ENCODE measurements at places on chromosomes 1 and 21. TPM values are rescaled to one million over a fixed set of nuclear protein-coding genes. Genes with fewer than 3 reads are reported as not detected.
A peak's percentile ranks its signal among the peaks of the same experiment; 100 is the strongest.

- no peak for DNase-seq
These were observed 44.4 kb downstream of the FAF1 start for GRCh38 chr1:50915621-50916020.

DNA sequence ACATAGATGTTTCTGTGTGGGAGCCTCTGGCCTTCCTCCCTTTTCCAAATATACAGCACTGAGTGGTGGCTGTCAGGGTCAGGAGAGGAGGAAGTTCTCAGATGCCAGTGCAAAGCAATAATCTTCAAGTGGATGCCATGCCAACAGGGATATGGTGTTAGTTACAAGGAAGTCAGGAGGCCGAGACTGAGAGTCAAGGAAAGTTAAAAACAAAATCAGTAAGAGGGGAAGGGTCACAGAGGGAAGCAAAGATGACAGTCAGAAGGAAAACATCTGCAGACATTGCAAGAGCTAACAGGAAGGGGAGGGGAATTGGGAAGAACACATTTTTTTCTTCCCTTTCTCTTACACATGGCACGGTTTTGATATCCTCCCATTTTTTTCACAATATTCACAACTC is 691.4 kb downstream of the ADGRL2 start:
- DNase-seq: no peak

GRCh38 chr1:39195166-39196111 is 9.1 kb upstream of the MACF1 start:
- DNase-seq: peak; percentile 25

DNA sequence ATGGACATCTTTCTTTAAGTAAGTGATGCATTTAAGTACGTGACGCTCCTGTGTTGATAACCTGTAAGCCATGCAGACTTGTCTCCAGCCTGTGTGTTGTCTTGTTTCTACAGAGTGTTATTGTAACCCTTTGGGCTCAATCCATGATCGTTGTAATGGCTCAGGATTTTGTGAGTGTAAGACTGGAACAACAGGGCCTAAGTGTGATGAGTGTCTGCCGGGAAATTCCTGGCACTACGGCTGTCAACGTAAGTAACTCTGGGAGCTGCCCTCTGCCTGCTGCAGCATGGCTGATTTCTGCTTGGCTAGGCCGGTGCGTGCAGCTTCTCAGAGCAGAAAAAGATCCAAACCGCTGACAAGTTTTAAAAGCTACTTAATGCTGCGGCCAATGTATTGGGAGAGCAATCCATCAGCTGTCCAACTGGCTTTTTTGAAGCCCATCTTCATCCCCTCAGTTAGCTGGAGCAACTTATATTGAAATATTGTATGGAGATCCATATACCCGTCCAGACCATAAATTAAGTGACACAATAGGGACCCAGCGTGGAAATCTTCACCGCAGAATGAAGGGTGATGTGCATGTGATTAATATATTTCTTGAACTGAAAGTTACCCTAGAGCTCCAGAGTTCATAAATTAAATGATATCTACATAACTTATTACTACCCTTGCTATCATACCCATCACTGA is 295.9 kb downstream of the NTNG1 start:
- DNase-seq: no peak

DNA sequence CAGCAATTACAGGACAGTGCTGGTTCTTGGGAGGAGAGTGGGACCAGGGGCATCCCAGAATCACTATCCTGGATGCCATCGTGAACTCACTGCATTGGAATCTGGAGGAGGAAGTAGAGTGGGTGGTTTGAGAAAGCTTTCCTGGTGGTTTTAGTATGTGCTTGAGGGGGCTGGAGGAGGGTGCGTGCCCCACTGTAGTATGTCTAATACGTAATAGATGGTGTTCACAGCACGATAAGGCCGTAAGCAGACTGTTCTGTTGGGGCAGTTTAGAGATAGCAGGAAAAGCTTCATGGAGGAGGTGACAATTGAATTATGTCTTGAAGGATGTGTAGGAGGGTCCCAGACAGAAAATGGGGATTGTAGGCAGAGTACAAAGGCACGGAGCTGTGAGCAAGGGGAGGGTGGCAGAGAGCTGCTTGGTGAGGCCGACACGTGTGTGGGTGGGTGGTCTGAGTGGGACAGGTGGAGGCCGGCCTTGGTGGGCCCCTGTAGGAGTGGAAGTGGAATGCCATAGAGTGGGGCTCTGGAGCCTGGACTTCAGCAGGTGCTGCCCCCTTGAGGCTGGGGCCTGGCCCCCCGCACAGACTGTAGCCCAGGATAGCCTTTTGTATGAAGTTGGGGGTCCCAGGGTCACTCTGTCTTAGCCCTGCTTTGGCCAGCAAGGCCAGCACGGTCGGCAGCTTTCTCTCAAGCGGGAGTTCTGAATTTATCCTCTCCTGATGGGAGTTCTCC is 37.0 kb downstream of the IL6R start:
- DNase-seq: peak; percentile 88

- DNase-seq: peak; percentile 91
These were observed 52.2 kb downstream of the SMYD2 start for GRCh38 chr1:214332946-214333798.

- no peak for DNase-seq
These were observed 176.7 kb downstream of the LRRC7 start for GRCh38 chr1:69744381-69744780.

DNA sequence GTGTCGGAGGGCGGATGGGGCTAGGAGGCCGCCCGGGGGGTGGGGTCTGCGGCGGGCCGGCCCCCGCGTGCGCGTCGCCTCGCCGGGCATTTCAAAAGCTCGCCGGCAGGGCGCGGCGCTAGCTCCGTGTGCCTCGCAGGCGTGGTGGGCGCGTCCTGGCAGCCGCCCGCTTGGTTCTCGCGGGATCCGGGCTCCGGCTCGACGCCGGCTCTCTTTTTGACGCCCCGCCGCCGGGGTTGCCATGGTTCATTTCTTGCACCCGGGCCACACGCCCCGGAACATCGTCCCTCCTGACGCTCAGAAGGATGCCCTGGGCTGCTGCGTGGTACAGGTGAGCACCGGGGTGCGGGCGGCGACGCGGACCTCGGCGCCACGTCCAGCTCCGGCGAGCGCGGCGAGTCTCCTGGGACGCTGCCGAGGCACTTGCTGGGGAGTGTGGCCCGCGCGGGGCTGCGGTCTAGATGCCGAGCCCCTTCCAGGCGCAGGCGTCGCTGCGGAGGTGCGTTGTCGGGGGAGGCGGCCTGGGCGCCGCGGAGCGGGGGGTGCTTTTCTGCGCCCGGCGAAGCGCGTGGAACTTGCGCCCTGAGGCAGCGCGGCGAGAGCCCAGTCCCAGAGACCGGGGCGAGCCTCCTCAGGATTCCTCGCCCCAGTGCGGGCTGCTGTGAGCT is at the start of gene ZYG11A:
TSS of gene ZYG11A (plus strand) at position 118 of the 668 bp plus-strand sequence. CDS start at position 242, 124 bp downstream.
- DNase-seq: peak; percentile 96

DNA sequence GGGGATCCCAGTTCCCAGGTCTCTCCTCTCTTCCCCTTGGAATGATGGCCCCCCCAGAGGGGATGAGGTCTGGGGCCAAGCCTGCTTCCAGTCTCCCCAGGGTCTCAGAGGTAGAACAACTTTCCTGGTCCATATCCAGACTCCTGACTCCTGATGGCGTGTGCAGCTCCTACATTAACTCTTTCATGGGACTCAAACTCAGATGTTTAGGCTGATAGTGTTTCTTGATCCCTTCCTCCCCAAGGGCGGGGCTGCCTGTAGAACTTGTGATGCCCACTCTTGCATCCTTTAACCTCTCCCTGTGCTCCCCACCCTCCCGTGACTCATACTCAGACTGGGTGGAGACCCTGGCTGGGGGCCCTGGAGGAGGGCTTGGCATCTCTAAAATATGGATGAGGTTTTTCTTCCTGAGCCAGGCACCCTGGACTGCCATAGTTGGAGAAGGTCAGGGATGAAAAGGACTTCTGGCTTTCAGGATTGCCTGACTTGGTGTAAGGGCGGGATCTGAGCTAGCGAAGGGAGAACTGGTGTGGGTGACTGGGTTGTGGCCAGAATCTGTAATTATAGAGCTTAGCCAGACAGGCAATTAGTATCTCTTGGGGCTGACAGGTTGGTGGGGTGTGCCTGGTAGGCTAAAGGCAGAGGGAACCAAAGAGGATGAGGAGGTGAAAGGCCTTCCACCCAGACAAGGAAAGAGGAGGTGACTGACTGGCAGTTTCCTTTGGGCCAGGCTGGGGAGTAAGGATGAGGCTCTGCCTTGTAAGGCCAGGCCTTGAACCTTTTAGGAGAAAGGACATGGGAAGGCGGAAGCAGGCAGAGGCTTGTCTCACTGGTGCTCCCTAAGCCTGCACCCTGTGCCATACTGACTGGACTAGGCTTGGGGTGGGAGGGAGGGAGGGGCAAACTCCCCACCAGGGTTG is 1.5 kb downstream of the ATP8B2 start:
- peak; percentile 98 for DNase-seq

- DNase-seq: peak; percentile 73
These were observed 10.6 kb downstream of the PLA2G2F start for GRCh38 chr1:20149601-20150325.

- DNase-seq: peak; percentile 73
These were observed 66.6 kb downstream of the SYT2 start for GRCh38 chr1:202643397-202644218.

DNA sequence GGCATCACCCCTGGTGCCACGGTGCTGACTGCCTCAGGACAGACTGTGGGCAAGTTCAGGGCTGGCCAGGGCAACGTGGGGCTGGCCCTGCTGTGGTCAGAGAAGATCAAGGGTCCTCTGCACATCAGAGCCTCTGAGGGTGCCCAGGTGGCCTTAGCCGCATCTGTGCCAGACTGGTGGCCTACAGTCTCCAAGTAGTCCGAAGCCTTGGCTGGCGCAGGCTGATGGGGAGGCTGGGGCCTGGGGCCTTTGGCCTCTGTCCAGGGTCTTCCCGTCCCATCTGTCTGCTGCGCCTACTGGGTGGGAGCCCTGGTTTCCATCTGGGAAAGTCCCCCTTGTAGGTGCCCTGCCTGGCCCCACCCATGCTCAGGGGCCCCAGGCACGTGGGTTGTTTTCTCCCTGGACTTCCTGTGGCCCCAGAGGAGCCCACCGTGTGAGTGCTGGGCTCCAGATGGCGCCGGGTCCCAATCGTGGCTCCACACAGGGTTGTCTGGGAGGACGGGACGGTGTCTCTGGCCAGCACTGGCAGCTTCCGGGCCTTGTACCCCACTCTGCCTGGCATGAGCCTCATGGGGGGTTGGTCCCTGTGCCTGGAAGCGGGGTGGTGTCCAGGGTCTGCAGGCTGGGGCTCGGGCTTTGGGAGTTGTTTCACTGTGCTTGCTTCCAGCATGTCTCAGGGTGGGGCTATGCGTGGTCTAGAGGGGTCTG is 9.9 kb downstream of the IBA57 start:
- DNase-seq: no peak

TRABD2B gene
- total RNA-seq: under 0.01 TPM

G0S2 gene
- 11.2 TPM for total RNA-seq

SPRR2G gene
- total RNA-seq: not detected

Data from osteoblast (primary cell).